ENCODE measurements at places on chromosomes 13 and 19.

- no peak for DNase-seq
These were observed 213.7 kb downstream of the B3GLCT start for GRCh38 chr13:31413516-31413915.

DNA sequence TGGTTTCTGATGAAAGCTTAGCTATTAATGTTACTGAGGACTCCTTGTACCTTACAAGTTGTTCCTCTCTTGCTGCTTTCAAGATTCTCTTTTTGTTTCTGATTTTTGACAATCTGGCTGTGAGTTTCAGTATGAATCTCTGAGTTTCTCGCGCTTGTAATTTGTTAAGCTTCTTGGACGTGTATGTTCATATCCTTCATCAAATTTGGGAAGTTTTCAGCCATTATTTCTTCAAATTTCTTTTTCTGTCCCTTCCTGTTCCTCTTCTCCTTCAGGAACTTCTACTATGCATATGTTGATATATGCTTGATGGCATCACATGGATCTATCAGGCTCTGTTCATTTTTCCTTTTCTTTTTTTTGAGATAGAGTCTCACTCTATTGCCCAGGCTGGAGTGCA lies 5.6 kb upstream of the URI1 start:
- DNase-seq = no peak

GRCh38 chr19:12194827-12195731 lies 32.2 kb downstream of the ZNF136 start:
- DNase-seq = no peak

DNA sequence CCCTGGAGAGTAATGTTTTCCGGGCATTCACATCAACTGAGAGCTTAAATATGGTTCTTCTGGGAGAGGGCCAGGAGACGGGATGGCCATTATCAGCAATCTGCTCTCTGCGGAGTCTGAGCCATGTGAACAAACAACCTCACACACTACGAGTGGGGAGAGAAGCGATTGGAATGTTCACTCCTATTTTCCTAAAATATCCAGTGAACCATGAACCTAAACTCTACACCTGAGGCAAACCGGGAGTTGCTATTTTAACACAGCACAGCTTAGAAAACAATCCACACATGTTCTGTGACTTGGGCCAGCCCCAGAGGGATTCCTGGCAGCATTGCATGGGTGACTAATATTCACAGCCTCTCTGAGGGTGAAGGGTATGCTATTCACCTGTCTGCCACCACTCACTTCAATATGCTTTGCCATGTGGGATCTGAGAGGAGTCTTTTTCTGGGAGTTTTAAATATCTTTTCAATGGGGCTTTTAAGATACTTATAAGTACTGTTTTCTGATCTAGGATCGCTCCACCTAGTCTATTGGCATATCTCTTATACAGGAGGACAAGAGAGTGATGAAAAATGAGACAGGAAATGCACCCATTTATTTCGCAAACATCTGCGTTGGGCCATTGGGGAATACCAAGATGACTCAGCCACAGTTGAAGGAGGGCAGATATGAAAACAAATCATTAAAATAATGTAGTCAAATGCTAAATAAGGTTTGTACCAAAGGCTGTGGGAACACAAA lies 72.6 kb upstream of the SERP2 start:
- no peak for DNase-seq

DNA sequence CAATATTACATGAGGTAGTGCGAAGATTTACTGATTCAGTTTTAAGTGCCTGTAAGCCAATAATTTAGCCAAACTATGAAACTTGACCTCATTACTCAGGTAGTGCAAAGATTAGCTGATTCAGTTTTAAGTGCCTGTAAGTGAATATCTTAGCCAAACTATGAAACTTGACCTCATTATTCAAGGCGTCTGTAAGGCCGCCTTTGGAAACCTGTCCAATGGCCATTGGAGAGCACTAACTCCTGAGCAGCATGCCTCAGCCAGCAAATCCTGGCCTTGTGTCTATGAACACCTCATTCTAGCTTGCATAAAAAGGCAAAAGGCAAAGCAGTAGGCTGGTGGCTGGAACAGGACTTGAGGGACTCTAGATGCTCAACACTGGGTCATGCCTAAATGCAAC lies 127.0 kb upstream of the GPR12 start:
- no peak for DNase-seq

GRCh38 chr19:46731007-46731501 lies 14.1 kb upstream of the PRKD2 start:
- no peak for DNase-seq

DNA sequence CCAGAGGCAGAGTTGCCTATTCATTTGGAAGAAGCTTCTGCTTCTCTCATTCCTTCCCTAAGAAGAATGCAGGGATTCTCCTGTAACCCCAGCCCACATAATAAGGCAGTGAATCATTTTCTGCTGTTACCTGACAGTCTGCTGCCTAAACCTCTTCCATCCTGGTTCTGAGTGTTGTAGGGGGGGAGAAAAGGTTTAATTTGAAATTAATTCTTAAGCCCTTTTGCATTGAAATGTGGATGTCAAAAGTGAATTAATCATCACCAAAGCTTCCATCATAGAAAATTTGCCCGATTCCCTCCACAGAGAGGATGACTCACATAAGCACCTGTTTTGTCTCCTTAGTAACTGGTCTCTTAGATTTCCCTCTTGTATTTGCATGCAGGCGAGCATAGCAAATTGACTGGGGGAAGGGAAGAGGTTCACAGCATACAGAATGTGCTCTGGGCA lies 146.7 kb upstream of the FNDC3A start:
- DNase-seq = peak; percentile 38

- DNase-seq = no peak
These were observed 471.5 kb downstream of the FGF14 start for GRCh38 chr13:101930331-101930730.

GRCh38 chr13:36067746-36068381 lies 63.3 kb downstream of the DCLK1 start:
- peak; percentile 33 for DNase-seq

- no peak for DNase-seq
These were observed 70.2 kb downstream of the KLF5 start for GRCh38 chr13:73129023-73129422.

GRCh38 chr19:6017576-6017975 lies 39.6 kb upstream of the RANBP3 start:
- no peak for DNase-seq

DNA sequence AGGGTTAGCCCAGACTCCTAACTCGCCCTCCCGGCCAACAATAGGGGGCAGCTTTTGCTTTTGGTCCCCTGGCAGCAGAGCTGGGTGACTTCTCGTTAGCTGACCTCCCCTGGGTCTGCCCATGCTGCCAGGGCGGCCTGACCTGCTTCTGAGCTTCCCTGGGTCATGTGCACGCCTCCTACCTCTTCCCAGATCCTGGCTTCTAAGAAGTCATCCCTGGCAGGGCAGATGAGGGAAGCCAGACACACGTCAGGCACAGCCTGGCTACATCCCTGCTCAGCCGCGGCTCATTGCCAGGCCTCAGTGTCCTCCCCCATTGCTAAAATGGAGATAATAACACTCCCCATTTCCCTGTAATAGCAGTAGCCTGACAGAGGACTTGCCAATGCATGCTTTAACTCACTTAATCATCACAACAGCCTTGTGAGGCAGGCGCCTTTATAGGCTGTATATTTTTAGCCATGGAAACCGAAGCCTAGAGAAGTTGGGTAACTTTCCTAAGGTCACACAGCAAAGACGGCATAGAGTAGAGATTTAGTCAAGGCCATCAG lies 2.1 kb downstream of the KCNK6 start:
- DNase-seq = no peak

DNA sequence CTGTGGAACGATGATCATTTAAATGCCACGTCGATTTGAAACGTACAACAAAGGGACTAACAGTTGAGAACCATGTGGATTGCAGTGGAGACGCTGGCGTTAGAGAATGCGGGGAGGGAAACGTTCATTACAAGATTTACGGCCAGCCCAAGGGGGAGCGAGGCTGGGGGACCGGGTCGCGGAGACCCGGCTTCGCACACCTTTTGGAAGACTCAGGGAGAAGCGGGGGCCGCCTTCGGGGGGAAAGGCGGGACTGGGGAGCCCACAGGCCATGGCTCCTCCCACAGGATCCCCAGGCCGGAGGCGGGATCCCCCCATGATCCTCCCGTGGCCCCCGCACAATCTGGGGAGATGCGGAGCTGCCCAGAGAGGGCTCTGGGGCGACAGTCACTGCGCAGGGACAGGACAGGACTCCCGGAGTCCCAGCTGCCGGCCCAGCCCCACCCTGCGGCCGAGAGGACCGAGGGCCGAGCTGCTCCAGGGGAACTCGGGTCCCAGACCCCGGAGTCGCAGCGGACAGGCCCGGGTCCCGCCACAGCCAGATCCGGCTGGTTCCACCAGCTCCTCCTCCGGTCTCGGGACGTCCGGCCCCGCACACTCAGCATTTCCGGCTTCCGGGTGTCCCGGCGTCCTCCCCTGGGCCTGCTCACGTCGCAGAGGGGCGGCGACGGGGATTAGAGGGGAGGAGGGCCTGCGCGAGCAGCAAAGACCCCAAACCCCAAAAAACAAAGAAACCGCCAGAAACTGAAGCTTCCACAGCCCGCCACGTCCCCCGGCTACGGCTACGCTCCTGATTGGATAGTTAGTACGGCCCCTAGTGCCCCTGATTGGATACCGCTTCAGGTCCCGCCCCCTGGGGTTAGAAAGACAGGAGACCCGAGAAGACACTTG lies 21.1 kb upstream of the OR10H1 start:
- DNase-seq = no peak

DNA sequence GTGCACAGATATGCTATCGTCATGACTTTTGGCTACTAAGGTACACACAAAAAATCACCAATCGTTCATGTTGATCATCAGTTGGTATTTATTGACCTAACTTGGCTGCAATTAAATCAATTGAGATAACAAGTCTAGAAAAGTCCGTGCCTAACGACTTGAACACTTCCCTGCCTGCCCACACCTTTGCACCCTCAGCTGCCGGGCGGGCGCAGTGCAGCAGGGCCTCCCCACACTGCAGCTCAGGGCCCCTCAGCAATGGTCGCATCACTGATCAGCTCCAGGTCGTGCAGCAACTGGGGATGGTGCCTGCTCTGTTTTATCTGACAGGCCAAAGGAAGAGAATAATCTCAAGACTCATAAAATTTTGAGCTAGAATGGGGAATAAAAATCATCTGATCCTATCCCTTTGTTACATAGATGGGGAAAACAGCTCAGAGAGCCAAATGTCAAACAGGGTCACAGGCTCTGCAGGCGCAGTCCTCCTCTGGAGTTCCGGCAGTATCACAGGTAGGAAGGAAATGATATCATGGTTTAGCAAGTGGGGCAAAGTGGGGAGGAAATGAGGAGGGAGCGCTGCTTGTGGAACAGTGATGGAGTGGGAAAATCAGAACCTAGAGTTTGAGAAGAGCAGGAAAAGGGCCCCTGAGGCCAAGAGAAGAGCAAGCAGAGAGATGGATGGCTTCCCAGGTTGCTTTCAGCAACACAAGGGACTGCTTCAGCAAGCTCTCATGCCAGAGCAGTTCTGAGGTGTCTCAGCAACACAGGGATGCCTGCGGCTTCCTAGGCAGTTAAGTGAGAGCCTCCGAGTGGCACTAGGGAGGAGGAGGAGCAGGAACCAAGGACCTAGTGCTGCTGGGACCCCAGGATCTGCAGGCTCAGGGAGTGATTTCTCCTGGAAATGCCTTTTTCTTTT lies 57.5 kb downstream of the SLC7A1 start:
- DNase-seq = no peak

GRCh38 chr13:102907016-102907756 lies 61.4 kb downstream of the ERCC5 start:
- DNase-seq = no peak

DNA sequence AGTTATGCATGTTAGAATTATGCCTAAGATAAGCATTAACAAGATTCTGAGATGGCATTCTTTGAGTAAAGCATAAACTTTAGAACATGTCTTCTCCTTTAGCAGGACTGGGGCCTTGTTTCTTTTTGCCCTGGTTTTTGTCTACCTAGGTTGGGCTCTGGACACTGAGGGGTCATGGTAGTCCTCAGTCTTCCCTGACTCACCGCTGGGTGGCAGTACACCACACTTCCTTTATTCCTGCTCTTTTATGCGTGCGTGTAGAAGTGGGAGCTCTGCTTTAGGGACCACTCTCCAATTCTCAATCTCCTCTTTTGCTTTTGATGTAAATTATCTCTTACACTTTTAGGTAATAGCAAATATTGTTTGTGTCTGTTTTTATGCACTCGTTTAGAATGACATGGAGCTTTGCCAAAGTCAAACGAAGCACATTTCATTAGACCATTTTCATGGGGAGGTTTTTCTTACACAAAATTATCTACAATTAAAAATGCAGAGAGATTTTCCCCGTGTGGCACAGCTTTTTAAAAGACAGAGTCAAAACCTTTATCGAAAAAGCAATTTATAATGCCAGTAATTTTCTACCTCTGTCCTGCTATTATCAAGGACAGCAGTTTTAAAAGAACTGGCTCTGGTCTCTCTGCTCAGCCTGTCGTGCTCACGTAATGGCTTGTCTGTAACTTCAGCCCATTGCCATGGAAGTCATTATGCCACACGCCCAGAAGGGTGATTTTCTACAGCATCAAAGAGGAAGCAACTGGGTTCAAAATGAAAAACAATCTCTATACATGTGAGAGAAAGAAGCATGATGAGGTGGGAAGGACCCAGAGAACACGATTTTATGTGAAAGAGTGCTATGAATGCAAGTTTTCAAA lies 413.9 kb downstream of the COG6 start:
- DNase-seq = peak; percentile 73

GRCh38 chr19:35143231-35143715 lies at the start of gene FXYD7:
Gene FXYD7 (plus strand): TSS chr19:35143255. CDS start chr19:35143334, 79 bp downstream.
- peak; percentile 65 for DNase-seq

DNA sequence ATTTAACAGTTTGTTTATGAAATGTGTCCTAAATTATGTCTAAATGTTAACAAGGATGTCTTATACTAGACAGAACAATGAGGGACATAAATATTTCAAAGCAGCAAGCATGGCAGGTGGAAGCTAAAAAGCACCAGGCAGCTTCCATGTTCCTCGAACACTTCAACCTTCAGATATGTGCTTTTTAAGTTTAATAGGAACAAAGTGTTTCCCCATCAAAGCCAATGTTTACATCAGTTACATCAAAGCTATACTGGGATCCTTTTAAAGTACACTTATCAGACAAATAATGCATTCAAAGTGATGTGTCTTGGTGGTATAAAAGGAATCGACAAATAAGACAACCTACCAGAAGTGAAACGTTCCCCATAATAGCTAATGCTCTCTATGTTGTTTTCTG lies 2841.1 kb upstream of the PCDH20 start:
- no peak for DNase-seq

DNA sequence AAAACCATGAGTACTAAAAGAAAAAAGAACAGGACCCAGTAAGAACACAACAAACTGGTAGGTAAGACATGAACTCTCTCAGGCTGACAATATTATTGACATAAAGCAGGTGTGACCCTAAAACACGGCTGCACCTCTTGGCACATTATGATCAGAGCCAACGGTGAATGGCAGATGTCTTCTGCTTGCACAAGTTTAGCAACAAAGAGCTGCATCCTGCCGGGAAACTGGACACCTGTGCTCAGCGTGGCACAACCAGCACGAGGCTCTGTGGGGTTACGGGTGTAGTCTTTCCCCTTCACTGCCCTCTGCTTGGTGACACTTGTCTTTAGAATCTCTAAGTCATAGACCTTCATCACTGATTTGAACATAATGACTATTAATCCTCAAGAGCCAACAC lies 97.9 kb downstream of the DOCK9 start:
- DNase-seq = no peak

GRCh38 chr19:45777395-45777961 lies 4.8 kb downstream of the DMPK start:
- no peak for DNase-seq

GRCh38 chr13:19984430-19985218 lies 26.1 kb downstream of the ZMYM2 start:
- DNase-seq = no peak

GRCh38 chr13:99403458-99403971 lies 96.3 kb upstream of the GPR183 start:
- no peak for DNase-seq

- DNase-seq = no peak
These were observed 1659.5 kb upstream of the PCDH20 start for GRCh38 chr13:63075126-63075525.

Data from H9 (cell line).